Heart right ventricle (tissue), 16 donors: ENCODE measurements at places on chromosomes 6 and 20. TPM values are rescaled to one million over a fixed set of nuclear protein-coding genes. Genes with fewer than 3 reads are reported as not detected.
A peak's percentile ranks its signal among the peaks of the same experiment; 100 is the strongest.

MYB gene
- total RNA-seq: not detected

DNA sequence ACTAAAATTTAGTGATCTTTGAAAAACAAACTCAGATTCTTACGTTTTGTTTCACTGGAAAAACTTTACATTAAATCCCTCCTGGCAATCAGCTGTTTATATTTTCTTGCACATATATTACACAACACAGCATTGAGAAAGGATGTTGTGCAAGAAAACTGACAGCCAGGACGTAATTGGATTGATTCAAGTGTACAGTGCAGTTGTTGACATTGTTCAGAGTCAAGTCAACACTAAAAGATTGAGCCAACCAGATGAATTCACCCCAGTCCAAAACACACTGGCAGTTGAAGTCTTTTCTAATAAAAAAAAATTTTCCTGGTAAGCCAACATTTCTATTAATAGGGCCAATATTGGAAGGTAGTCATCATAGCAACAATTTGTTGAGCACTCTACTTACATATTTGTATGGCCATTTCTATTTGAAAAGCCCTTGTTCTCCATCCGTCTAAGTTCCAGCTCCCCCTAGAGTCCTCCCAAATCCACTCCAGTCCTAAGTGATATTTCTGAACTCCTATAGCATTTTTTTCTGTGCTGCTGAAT is 20.9 kb upstream of the VNN1 start:
- H3K27ac ChIP-seq: no peak overlapping the region
- H3K27me3 ChIP-seq: no peaks in the 10 kb centered on the region
- no peaks in the 10 kb centered on the region for H3K36me3 ChIP-seq
- H3K4me1 ChIP-seq: peaks cover 34% of the 10 kb centered on the region
- H3K4me3 ChIP-seq: no peak overlapping the region

- peaks cover 8% of the 10 kb centered on the region for H3K4me1 ChIP-seq
- no peaks in the 10 kb centered on the region for H3K36me3 ChIP-seq
- no peak overlapping the region for H3K4me3 ChIP-seq
- no peak for DNase-seq
- no peaks in the 10 kb centered on the region for H3K27me3 ChIP-seq
These were observed 167.6 kb downstream of the NFATC2 start for GRCh38 chr20:51374961-51375360.

GRCh38 chr20:24970030-24970553 is 21.0 kb downstream of the CST7 start:
- H3K27me3 ChIP-seq: no peaks in the 10 kb centered on the region
- no peak overlapping the region for H3K4me3 ChIP-seq
- no peaks in the 10 kb centered on the region for H3K36me3 ChIP-seq

DNA sequence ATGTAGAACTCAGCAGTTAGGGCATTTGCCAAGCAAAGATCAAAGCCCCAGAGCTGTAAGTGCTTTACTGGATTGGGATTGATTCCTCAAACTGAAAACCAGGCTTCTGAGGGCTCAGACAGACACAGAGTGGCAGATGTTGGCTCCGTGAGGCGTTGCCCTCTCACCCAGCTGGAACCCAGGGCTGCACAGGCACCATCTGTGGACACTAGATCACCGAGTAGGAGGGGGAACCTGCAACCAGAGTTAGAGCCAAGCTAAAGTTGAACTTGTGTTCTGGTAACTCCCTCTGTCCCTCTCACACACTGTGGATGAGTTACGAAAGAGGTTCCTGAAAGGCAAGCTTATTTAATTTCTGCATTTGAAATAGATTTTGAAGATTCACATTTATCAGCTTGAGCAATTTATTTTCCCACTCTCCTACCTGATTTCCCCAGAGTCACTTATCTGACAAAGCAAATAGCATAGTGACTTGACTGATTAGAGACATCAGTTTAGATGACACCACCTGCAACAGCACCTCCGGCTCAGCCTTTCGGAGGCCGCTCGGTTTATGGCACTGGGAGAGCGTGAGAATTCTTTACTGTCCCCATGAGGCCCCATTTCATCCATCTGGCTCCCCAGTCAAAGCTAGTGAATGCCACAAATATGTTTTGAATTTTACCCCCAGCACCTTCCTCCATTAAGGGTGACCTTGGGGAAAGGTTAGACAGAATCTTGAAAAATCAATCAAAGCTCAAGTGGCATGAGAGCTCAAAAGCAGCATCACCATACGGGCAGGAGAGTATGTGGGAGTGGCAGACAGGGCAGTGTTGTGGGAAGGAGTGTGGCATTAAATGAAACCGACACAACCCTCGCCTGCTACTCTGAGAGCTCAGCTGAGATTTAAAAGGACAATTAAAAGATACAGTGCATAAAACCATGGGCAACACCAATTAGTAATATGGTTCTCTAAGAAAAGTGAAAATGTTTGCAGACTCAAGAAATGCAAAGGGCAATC is 48.5 kb downstream of the RPF2 start:
- H3K4me1 ChIP-seq: no peaks in the 10 kb centered on the region
- no peaks in the 10 kb centered on the region for H3K27me3 ChIP-seq
- H3K27ac ChIP-seq: peak overlapping the region; percentile 66
- H3K36me3 ChIP-seq: no peaks in the 10 kb centered on the region
- DNase-seq: peak; percentile 36

DNA sequence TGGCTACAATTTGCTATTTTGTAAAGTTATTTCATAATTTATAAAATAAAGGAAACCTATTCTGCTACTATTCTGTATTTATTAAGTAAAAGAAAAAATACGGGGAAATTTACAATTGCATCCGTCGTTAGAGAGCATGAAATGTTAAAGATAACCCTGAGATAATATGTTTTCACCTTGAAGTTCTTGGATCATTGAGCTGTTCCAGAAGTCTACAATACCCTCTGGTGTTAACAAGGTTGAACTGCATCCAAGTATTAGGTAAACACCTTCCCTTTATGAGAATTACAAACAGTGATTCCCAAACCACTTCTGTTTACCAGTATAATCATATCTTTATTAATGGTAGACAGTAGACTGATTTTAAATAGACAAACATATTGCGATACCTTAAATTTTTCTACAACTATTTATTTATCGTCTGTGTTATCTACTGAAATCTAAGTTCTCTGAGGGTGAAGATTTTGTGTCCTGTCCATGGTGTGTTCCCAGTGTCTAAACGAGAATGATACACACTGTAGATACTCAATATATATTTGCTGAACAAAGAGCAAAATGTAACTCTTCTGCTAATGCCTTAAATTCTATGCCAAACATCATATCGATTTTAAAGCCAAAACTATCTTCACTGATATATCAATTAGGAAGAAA is 28.2 kb downstream of the TBC1D32 start:
- no peak overlapping the region for H3K4me3 ChIP-seq
- no peaks in the 10 kb centered on the region for H3K4me1 ChIP-seq
- H3K27ac ChIP-seq: no peak overlapping the region
- H3K36me3 ChIP-seq: no peaks in the 10 kb centered on the region
